ENCODE measurements at places on chromosomes 3 and 15. TPM values are rescaled to one million over a fixed set of nuclear protein-coding genes. Genes with fewer than 3 reads are reported as not detected.

IRAK2 gene
- total RNA-seq, result 4.9 TPM

CCNL1 gene
- 313 TPM for total RNA-seq

SPATA12 gene
- 0.05 TPM for total RNA-seq

PEX5L gene
- not detected for total RNA-seq

GP9 gene
- not detected for total RNA-seq

RASGRF1 gene
- total RNA-seq, result 2.5 TPM

SERINC4 gene
- not detected for total RNA-seq

GPR27 gene
- total RNA-seq, result not detected

NR2F2 gene
- total RNA-seq, result 12.6 TPM

PTPN9 gene
- 22.8 TPM for total RNA-seq

All from HT-29 (cell line).